ENCODE measurements at places on chromosomes 12 and 14.

GRCh38 chr14:23071244-23071920 is 14.1 kb upstream of the CDH24 start:
- DNase-seq, result peak; percentile 76

- no peak for DNase-seq
Observed at GRCh38 chr12:79006306-79006705, 141.7 kb downstream of the SYT1 start.

GRCh38 chr12:104951759-104952509 is 6.2 kb downstream of the SLC41A2 start:
- no peak for DNase-seq

GRCh38 chr14:102691763-102692162 is 85.5 kb upstream of the TRAF3 start:
- DNase-seq, result no peak

DNA sequence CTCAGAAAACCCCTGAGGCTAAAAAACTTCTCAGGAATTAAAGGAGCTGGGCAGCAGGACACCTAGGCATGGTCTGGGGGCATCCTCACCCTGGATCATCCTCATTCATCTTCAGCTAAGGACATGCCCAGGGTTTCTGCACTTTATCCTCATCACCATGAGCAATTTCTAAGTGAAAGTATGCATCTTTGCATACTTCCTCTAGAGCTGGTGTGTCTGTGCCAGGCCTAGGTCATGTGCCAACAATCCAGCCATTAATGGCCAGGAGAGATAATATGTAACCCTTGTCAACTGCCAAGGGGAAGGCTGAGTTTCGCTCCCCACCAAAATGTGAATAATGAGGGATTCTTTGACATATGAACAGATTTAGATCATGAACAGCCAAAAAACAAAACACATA is 160.5 kb downstream of the KITLG start:
- no peak for DNase-seq

DNA sequence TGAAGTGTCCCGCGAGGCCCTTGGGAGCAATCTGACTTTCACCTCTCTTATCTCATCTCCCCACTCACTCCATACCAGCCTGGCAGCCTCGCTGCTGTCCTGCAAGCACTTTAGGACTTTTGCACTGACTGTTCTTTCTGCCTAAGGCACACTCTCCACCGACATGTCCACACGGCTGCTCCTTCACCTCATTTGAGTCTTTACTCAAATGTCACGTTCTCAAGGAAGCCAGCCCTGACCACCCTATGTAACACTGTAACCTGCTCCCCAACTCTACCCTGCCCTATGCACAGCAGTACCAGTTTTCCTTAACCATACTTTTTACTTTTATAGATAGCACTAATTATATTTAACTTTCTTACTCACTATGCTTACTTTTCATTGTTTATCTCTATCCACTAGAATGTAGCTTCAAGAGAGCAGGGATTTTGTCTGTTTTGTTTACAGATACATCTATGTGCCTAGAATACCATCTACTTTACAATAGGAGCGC is 32.0 kb downstream of the PRKD1 start:
- no peak for DNase-seq

DNA sequence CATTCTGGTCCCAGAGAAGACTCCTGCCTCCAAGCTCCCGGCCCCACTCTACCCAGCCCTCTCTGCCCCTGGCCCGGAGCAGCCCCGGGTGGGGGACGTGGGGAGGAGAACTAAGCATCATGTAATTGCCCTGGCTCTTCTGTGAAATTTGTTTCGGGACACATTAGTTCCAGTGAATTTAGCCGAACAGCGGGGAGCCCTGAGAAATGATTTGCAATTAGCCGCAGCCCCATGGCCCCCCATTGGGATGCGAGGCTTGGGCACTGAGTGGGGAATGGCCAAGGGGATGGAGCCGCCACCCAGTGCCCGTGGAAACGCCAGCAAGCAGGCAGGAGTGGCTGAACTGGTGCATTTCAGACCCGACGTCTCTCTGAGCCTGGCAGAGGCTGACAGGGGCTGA is 173.9 kb upstream of the LHX5 start:
- no peak for DNase-seq

- DNase-seq, result no peak
Observed at GRCh38 chr12:32016680-32017482, 57.7 kb downstream of the RESF1 start.

DNA sequence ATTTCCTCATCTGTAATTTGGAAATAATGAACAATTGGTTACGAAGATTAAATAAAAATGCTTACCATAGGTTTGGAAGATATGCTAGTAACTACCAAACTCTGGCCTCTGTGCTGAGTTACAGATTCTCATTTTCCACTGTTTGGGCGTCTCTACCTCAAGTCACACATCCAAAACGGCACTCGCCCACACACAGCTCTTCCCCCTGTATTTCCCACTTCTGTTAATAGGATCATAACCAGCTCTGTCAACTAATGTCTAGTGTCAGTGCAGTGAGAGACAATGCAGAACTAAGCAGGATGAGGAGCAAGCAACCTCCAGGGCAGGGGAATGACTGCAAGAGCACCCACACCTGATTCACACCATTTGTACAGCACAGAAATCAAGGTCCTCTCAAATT is 10.9 kb upstream of the SYCP3 start:
- no peak for DNase-seq

DNA sequence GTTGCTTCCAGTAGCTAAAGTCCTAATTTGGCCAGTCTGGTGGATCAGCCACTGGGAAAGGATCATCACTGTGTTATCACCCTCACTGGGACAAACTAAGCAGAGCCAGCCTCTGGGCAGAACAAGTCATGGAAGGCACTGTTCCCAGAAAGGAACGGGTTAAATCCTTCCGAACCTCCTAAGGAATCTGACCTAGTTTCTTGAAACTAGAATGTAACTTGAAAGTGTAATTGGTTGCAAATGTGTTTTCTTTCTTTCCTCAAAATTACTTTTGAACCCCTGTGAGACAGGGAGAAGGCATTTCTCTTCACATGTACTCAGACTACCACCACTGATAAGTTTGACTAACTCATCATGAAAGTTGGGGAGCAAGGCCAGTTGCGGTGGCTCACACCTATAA is 18.7 kb upstream of the KICS2 start:
- no peak for DNase-seq

DNA sequence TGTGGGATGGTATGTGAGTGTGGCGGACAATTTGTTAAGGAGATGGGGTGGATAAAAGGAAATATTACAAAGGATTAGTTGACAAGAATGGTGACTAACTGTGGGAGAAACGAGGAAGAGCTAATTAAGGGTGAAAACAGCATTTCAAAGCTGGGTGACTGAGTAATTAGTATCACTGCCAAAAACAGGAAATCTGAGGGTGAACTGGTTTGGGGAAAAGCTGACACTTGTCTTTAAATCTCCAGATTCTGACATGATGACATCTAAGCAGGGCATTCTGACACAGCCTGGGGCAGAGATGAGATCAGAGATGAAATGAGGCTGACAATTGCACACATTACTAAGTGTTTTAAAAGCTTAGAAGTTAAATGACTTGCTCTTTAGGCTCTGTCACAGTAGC is 42.4 kb upstream of the CCDC175 start:
- no peak for DNase-seq

DNA sequence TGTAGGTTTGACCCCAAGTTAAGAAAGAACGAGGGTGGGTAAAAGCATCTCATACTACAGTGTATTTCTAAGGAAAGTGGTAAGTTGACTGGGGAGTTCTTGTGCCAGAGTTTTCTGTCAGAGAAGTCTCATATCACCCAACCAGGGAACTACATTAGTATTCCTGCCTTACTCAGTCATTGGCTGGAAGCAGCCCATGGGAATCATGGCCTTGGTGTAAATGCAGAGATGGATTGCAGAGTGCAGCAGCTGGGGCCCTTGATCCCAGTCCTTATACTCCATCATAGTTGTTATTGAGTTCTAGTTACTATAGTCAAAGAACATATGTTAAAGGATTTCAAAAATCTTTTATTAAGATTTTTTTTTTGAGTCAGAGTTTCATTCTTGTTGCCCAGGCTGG is 105.8 kb downstream of the MNAT1 start:
- no peak for DNase-seq

GRCh38 chr12:98770230-98770629 is 125.1 kb downstream of the APAF1 start:
- no peak for DNase-seq

DNA sequence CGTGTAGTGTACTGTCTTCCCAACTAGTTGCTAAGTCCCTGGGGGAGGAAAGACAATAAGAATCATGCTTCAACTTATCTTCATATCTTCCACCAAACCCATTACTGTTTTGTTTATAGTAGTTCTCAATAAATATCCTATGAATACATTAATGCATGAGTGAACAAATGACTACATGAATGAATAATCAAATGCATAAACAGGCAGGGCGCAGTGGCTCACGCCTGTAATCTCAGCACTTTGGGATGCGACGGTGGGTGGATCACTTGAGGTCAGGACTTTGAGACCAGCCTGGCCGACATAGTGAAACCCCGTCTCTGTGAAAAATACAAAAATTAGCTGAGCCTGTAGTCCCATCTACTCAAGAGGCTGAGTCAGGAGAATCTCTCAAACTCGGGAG is 32.1 kb upstream of the NR2C1 start:
- no peak for DNase-seq

DNA sequence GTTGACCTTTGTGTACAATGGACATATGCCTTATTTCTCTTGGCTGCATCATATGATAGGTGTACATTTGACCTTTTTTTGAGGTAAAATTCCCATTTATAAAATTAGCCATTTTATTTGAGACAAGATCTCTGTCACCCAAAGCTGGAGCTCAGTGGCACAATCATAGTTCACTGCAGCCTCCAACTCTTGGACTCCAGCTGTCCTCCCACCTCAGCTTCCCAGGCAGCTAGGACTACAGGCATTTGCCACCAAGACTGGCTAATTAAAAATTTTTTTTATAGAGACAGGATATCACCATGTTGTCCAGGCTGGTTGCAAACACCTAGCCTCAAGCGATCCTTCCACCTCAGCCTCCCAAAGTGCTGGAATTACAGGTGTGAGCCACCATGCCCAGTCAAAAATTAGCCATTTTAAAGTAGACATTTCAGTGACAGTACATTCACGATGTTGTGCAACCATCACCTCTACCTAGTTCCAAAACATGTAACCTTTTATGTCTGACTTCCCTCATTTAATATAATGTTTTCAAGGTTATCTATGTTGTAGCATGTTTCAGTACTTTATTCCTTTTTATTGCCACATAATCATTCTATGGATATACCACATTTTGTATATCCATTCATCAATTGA is 5.4 kb downstream of the G2E3 start:
- DNase-seq, result no peak

GRCh38 chr12:65330331-65330730 is 51.8 kb downstream of the MSRB3 start:
- no peak for DNase-seq

GRCh38 chr12:22974865-22975264 is 349.9 kb downstream of the ETNK1 start:
- no peak for DNase-seq

DNA sequence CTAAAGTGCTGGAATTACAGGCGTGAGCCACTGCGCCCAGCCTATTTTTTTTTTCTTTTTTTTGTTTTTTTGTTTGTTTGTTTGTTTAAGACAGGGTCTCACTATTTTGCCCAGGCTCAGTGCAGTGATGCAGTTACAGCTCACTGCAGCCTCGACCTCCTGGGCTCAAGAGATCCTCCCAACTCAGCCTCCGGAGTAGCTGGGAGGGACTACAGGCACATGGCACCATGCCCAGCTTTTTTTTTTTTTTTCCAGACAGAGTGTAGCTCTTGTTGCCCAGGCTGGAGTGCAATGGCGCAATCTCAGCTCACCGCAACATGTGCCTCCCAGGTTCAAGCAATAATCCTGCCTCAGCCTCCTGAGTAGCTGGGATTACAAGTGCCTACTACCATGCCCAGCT is 5.8 kb upstream of the ITFG2 start:
- no peak for DNase-seq

DNA sequence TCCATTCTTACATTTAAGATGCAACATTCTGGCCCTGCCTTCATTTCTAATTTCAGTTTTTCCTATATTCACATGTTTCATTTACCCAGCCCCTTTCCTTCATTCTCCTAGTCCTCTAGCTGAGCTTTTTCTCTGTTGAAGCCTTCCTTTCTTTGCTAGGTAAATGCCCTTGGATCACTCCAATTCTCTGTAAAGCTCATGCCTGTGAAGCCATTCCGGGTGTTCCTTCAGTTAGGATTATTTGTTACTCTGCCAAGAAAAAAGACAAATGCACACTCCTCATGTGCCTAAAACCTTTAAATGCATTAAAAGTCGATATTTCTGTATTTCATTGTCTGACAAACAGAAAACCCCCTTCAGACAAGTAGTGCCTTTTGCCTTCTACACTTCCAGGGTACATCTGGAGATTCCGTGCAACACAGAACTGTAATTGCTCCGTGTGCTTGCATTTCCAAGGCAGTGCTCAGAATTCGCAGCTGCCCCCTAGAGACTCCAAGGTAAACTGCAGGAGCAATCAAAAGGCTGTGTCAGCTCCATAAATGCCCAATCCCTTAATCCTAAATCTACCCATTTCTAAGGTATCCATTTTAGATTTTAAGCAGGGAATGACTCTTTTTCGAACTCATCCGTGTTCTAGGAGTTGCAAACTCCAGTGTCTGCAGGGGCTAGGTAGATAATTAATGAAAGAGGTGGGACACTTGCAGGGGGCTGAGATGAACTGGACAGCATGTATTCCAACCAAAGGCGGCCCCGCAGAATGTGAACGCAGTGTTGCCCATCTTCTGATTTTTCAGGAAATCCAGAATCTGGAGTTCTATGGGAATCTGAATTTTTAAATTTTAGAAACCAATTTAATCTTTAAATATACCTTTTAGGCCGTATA is 320.2 kb downstream of the GRIN2B start:
- peak; percentile 59 for DNase-seq

DNA sequence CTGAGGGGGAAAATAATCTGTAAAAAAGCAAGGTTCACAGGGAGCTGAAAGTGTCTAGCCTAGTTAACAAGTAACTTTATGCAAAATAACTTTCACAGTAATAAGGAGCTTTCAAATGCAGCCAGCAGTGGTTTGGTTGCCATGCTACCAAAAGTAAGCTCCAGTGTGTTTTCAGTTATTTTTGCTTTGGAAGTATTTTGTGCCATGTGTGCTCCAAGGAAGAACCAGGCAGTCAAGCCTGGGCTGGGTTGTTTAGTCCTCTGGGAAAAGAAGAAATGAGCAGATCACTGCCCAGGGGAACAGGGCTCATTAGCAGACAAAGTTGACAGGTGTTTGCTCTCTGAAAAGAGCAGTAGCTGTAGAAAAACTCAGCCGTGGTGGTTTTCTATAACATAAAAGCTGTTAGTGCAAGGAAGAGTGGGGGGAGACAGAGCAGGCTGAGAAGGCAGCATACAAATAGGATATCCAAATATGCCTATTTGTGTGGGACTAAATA is 92.8 kb upstream of the TMTC2 start:
- DNase-seq, result peak; percentile 17
